Stimulated activated CD8-positive, alpha-beta memory T cell treated with anti-CD3 and anti-CD28 coated beads, Interleukin-4, amount 100 ng/mL, for 4 hours (primary cell): ENCODE measurements at places on chromosomes 2 and 18.

DNA sequence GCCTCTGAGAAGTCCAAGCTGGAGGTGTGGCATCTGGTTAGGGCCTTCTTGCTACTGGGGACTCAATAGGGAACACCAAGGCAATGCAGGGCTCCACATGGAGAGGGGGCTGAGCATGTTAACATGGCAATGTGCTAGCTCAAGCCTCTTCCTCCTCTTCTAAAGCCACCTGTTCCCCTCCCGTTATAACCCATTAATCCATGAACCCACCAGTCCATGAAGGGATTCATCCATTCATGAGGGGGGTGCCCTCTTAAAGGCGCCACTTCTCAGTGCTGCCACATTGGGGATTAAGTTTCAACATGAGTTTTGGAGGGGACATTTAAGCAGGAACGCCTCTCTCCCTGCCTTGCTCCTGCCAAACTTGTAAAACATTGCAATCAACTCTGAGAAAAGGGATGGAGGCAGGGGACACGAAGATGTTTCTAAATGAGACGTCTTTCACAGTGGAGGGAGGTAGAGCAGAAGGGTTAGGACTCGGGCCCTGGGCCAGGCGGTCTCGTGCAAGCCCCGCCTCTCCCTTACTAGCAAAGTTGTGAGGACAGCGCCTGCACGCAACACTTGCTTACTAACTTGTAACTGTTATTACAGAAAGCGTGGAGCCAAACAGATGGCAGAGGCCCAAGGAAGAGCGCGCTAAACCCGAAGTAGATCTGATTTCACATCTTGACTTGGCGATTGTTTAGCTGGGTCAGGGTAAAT, 118.2 kb upstream of the ZNF516 start:
- no peak for DNase-seq

- DNase-seq: no peak
These were observed 42.4 kb upstream of the IGFBP2 start for GRCh38 chr2:216590780-216591179.

DNA sequence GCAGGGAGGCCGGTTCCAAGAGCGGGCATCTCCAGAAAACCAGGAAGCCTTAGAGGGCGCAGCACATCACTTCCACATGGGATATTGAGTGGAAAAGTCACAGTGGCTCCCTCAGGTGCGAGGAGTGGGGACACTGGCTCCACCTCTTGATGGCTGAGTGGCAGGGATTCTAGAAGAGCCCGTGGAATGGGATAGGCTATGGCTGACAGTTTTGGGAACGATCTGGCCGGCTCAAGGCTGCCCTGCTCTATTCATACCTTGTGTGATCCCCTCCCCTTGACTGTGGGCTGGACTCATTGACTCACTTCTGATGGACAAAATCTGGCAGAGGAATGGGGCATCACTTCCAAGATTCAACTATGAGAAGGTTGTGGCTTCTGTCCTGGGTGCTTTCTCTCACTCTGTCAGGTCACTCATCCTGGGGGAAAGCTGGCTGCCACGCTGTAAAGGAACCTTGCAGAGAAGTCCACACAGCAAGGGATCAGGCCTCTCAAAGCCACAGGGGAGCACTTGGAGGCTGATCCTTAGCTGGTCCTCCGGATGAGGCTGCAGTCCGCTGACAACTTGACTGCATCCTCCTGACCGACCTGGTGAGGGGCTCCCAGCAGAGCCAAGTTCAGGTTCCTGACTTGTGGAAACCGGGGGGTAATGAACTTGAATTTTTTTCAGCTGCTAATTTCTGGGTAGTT, 46.7 kb upstream of the HS6ST1 start:
- DNase-seq: no peak

GRCh38 chr2:17497718-17498117, 20.5 kb downstream of the RAD51AP2 start:
- DNase-seq: no peak
